Activated CD4-positive, alpha-beta T cell treated with anti-CD3 and anti-CD28 coated beads, Interleukin-2, Interleukin-4, amounts not matched to agents 100 ng/mL and 50 ng/mL, durations not matched to agents 16 hours and 8 hours (primary cell): ENCODE measurements at places on chromosomes 6 and 20.

GRCh38 chr6:134623401-134623800 is 305.5 kb upstream of the SGK1 start:
- no peak for DNase-seq

DNA sequence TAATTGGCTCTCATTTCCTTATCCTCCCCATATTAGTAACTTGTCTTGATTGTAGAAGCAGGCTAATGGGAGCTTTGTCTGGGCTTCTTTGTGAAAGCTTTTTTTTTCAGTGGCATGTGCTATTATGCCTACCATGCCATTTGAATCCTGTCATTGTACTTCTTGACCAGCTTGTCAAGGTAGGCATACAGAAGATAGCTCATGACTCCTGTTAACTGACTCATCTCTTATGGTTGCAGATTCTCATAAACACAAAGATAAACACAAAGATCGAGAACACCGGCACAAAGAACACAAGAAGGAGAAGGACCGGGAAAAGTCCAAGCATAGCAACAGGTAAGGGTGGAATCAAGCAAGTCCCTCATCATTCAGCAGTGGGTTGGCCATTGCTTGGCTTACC is 32.5 kb downstream of the TOP1 start:
- no peak for DNase-seq

GRCh38 chr6:134826889-134827737 is 122.8 kb downstream of the ALDH8A1 start:
- no peak for DNase-seq

DNA sequence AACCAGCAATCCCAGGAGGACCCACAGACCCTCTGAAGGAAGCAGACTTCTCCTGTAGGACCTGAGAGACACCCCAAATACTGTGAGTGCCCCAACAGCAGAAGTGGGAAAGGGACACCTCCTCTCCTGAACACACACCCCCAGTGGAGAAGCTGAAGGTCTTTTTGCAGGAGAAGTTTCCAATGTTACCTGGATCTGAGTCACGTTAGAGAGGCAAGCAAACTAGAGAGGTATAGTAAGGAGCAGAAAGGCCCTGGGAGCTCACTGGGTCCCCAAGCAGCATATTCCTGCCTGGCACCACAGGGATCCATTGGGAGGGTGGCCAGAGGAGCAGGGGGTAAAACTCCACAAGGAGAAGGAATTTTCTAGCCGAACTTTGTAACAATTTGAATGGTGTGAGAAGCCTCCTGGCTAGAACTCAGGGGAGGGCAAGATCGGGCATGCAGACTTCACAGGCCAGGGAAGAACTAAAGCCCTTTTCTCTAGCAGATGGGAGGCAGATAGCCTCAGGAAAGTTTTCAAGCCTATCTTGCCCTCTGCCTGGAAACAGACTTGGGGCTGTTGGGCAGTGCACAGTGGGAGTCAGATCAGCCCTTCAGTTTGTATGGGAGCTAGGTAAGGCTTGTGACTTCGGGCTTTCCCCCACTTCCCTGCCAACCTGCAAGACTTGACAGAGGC is 68.2 kb upstream of the SSTR4 start:
- DNase-seq: no peak

DNA sequence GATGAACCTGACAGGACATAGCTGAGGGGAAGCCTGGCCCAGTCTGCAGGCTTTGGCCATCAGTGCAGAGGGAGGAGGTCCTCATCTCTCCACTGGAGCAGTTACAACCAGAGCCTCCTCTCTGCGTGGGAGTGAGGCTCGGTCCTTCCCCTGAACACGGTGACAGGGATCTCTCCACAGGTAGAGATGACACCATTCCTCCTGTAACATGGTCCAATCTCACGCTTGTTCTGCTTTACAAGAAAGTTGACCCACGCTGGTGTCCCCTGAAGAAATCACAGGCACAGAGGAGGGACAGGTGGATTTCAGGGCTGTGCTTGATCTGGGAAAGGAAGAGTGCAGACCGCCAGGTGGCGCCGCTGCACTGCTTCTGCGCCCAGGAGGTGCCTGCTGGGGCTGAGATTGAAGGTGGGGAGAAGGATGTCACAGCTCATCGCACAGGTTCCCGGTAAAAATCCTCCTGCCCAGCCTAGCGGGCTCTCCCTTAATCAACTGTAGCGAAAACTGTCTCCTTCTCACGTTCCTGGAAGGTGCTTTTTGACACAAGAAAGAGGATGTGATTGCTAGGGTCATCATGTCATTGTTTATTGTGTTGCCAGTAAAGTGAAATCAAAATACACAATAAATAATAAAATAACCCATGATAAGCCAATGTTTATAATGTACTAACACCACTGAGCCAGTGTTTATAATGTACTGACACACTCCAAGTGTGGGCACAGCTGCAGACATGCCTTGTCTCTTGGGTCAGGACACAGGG is 20.4 kb downstream of the HLA-G start:
- peak; percentile 83 for DNase-seq

- peak; percentile 47 for DNase-seq
Measured at GRCh38 chr20:57654363-57654997, 34.3 kb upstream of the ZBP1 start.

DNA sequence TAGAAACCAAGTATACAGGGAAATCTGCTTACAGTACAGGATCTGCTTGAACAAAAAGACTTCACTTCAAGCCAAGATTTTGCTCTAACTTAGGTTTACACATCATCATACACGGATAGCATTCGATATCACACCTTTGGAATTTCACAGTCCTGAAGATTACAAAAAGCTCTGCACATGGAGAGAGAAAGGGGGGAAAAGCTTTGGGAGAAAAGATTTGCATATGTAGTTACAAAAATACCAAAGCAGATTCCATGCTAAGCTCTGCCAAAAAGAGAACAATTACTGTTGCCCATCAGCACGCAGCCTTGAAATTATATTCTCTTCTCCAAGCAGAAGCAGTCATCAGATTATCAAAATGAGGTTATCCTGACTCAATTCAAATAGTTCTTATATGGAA is 62.0 kb downstream of the HIVEP2 start:
- DNase-seq: no peak

GRCh38 chr6:56799989-56800388 is 154.9 kb upstream of the BEND6 start:
- DNase-seq: no peak

GRCh38 chr6:3742426-3743344 is 8.8 kb downstream of the PXDC1 start:
- peak; percentile 87 for DNase-seq

DNA sequence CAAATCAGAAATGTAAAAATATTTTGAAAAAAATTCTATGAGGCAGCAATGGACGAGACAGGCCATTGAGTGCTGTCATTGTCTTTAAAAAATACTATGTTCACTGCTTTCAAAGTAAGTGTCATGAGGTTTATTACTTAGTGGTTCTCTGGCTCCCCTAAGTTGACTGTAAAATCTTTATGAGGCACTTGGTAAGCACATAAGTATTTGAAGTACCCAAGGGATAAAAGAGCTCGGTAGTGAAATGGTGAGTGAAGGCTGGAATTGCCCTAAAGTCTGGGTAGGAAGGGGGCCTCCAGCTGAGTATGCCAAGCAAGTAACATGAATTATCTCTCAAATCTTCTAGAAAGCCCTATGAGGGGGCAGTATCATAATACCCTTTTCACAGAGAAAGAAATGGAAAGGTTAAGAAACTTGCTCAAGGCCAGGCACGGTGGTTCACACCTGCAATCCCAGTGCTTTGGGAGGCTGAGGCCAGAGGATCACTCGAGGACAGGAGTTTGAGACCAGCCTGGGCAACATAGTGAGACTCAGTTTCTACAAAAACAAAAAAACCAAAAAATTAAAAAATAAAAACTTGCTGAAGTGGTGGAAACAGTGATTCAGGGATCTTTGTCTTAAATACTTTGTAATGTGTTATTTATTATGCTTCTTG is 5.5 kb upstream of the CTCFL start:
- DNase-seq: no peak

- DNase-seq: no peak
Measured at GRCh38 chr6:17036065-17036393, 65.8 kb upstream of the STMND1 start.

DNA sequence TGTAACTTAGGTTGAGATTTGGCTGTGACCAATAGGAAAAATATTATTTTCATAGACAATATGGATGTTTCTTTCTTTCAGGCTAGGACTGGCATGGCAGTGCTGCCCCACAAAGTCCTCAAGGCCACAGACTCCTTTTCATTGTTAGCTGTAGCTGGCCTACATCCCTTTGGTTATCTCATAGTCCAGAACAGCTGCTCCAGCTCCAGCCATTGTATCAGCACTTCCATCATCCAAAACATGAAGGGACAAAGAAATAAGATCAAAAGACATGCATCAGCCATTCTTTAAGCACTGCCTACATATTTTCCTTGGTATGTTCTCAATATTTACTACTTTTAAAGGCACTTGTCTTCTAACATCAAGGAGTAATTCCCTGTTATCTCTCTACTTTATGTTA is 73.0 kb downstream of the ZDHHC14 start:
- DNase-seq: no peak

- no peak for DNase-seq
Measured at GRCh38 chr6:35367646-35368037, 25.3 kb downstream of the PPARD start.

DNA sequence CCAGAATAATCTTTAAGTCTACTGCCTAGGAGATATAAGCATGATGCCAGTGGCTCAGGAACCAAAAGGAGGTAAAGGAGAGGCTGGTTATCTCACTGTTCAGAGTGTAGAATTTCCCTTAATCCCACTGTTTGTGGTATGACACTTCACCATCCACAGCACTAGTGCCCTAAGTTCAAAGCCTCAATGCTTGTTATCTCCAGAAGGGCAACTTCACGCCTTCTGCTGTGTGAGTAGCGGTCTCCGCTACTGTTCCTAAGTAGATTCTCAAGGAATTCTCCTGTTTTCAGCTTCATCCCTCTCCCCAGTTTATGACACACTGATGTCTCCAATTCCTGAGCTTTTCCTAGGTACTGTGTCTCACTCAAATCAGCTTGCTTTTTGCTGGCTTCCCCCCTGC is 13.7 kb upstream of the SNPH start:
- no peak for DNase-seq

DNA sequence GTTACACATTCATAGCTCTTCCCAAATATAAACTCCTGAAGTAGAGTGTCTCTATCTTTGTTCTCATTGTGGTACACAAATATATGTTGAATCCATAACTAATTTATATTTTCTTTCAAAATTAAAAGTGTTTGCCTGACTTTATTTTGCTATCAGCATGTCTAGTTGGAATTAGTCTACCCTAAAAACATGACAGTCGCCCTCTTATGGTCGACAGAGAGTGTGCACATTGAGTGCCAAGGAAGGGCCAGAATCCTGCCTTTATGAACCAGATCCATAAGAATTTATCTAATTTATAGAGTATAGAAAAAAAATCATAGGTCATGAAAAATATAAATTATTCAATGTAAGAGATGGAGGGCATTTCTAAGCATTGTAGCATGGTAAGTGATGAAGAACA is 12.3 kb upstream of the DEFB112 start:
- no peak for DNase-seq

DNA sequence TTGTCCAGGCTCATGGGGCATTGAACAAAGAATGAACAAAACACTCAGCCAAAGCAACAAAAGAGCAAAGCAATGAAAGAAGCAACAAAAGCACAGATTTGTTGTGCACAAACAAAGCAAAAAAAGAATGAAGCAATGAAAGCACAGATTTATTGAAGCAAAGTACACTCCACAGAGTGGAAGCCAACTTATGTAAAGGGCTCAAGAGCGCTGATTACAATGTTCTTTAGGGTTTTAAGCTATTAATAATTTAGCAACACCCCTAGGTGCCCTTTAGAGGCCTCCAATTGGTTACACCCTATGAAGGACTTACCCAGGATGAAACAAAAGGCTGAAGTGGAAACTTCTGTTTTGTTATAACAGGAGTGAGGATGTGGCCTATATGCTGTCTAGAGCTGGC is 179.2 kb upstream of the PROKR2 start:
- DNase-seq: no peak

- DNase-seq: no peak
Measured at GRCh38 chr6:143294265-143294860, 156.1 kb downstream of the ADAT2 start.

- DNase-seq: no peak
Measured at GRCh38 chr20:34193051-34193450, 48.2 kb upstream of the ASIP start.

GRCh38 chr6:67759001-67759400 is 876.1 kb upstream of the ADGRB3 start:
- DNase-seq: no peak

GRCh38 chr6:106972500-106972899 is 2.0 kb downstream of the CD24 start:
- no peak for DNase-seq

DNA sequence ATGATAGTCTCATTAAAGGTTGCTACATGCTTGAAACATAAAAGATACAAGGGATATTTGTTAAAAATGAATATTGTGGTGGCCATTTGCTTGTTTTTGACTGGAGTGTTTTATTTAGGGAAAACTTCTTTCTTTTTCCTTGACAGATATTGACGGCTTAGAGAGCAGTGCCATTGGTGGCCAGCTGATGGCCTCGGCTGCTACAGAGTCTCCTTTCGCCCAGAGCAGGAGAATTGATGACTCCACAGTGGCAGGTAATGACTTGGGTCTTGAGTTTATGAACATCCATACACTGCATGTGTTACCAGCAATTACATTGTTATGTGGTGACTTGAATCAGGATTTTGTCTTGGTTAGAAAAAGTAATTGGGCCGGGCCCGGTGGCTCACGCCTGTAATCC is 67.5 kb upstream of the PBOV1 start:
- no peak for DNase-seq

GRCh38 chr20:55269913-55270312 is 735.4 kb downstream of the CBLN4 start:
- no peak for DNase-seq
